ENCODE measurements at places on chromosomes 12 and 14.

DNA sequence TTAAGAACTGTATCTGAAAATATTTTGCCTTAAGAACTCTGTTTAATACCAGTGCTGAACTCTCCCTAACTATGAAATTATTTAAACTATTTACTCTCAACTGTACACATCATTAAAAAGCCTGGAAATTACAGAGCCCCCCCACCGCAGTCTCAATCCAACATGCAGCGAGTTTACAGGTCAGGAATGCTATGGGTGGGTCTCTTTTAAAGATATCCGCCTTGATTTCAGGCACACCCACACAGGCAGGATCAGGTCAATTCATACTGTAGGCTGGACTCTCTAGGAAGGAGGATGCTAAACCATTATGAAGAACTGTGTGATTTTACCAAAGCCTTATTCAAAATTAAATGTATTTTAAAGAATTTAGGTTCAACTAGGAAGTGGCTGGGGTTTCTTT lies 16.5 kb downstream of the SPTLC2 start:
- no peak for DNase-seq

DNA sequence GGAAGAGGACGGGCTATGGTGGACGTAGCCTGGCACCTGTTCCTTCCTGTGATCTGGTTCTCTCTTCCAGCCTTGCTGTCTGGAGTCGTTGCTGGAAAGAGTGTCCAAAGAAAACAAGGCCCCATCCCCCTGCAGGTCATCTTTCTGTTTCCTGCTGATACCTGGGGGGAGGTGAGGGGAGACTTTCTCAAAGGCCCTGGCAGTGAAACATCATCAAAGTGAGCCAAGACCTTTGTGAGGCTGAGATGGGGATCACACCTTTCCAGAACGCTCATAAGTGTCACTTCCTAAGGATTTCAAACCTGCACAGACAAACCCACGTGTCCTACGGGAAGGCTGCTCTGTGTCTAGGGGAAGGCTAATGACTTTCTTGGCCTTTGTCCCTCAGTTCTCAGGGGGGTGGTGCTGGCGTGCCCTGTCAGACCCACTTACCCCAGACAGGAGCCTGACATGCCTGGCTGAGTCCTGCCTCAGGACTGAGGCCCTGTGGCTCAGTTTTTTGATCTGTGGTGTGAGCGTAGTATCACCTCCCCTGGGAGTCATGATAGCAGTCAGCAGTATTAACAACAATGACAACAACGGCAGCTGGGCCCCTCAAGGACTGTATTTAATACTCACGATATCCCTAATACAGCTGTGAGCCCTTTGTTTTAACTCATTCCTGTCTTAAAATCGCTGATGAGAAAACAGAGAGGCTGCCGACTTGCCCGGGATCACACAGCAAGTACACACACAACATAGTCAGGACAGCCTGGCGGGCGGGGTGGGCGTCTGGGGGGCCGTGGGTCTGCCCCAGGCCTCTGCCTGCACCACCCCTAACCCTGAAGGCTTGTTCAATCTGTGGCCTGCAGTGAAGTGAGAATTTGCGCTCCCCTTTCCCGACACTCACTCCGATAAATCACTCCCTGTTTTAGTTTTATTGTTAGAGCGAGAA lies 235.2 kb downstream of the SLC41A2 start:
- DNase-seq, result no peak

GRCh38 chr14:89226801-89227495 lies 190.1 kb downstream of the FOXN3 start:
- DNase-seq, result no peak

DNA sequence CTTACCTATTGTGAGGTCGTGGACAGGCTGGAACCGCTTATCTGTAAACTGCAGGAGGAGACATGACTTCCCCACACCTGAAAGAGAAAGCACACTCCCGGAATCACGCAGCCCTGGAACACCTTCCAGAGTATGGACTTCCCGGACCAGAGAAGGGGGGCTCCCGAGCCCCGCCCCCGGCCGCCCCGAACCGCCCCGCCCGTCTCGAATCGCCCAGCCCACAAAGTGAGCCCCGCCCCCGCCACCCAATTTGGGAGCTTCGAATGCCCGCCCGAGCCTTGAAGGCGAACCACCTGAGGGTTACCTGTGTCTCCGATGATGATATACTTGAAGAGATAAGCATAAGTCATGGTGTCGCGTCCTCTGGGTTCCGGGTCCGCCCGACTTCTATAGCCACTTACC lies 235 bp downstream of the RAB2B start:
- peak; percentile 86 for DNase-seq

DNA sequence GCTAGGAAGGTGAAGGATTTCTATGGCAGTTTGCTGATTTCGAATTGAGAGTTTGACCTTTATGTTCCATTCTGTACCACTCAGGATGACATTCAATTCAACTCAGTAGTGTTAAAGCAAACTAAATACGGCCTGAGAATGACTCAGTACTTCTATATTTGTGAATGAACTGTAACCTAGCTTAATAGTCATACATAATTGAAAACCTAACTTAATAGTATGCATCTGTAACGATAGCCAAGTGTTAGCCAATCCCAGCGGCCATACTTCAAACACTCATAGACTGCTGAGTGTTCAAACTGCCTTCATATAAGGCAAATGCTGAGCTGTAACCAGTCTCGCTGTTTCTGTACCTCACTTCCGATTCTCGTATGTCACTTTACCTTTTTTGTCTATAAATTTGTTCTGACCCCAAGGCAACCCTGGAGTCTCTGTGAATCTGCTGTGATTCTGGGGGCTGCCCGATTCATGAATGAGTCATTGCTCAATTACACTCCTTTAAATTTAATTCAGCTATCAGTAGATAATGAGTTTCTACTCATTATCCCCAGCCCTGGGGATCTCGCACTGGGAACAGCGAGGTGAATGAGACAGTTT lies 98.5 kb upstream of the SLC24A4 start:
- DNase-seq, result no peak

DNA sequence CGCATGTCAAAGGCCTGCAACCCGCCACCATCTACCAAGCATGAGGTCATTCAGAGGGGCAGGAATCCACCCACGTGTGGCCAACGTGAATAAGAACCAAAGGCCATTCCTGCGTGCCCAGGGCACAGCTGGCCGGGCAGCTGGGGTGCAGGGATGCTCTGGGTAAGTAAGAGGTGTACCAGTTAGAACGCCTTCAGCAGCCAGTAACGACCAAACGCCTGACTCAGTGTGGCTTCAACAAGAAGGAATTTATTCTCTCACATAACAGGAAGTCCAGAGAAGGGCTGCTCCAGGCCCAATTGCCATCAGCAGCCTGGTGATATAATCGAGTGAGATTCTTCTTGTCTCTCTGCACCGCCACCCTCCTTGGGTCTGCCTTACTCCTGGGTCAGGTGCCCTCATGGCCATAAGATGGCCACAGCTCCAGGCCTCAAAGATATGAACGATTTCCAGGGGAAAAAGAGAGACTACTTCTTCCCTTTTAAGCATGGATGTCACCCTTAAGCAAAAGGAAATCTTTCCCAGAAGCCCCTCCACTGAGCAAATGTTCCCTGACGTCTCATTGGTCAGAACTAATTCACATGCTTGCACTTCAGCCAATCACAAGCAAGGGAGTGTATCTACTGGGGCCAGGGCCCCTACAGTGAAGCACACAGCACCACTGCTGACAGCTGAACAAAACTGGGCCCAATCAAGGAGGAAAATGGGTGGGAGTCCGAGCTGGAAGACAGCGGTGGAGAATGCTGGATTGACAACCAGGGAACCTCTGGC lies 7.3 kb downstream of the TTC7B start:
- DNase-seq, result no peak

DNA sequence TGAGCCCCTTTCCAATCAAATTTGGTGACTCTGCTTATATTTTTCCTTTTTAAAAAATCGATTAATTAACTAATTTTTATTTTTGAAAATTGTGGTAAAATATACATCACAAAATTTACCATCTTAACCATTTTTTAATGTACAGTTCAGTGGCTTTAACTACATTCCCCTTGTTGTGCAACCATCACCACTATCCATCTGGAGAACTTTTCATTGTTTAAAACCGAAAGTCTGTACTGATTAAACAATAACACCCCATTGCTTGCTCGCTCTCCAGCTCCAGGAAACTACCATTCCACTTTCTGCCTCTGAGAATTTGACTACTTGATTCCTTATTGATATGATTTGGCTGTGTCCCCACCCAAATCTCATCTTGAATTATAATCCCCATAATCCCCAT lies 283.4 kb downstream of the C12orf75 start:
- no peak for DNase-seq

DNA sequence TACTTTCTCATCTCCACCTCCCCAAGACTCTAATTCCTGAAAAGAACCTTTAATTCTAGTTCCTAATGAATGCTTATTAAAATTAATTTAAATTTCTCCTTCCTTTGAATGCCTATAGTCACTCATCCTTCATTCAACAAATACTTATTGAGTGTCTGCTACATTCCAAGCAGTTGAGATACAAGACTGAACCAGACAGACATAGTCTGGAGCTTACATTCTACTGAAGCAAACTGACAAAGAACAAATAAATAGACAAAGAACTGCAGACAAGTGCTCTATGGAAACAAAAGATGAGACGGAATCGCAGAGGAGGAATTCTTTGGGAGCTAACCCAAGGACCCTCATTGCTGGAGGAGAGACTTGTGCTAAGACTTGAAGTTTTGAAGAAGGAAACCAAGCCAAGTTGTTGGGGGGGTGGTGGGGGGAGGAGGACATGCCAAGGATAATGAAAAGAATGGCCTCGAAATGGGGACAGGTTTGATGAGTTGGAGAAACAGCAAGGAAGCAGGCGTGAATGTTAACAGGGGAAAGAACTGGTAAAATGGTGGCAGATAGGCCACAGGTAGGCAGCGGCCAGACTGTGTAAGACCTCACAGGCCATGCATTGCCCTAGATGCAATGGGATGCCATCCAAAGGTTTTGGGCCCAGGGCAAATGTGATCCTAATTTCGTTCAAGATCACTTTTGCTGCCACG lies 9.7 kb upstream of the TDG start:
- no peak for DNase-seq

- DNase-seq, result no peak
These were observed at the start of gene A2ML1 for GRCh38 chr12:8822298-8822697. Gene A2ML1, plus strand, starts transcription at chr12:8822621. Its CDS starts 31 bp downstream, at chr12:8822652.

- no peak for DNase-seq
These were observed 41.9 kb downstream of the BEGAIN start for GRCh38 chr14:100545359-100545758.

- DNase-seq, result no peak
These were observed 226.8 kb upstream of the ALG10 start for GRCh38 chr12:33795536-33795935.

DNA sequence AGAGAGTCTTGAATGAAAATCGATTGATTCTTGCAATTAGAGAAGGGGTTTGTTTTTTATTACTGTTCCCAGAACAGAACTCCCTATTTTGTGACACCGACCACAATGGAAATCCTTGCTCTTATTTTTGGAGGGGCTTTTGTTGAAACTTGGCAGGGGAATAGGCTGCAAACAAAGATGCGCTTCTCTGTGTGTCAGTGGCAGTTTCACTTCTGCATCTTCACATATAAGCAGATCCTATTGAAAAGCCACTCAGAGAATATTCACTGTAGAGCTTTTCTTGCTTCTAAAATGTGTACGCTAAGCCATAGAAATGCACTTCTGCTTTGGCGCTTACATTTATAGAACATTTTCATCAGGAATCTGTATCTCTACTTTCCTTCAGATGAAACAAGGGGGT lies 1822.4 kb upstream of the SEL1L start:
- DNase-seq, result no peak

DNA sequence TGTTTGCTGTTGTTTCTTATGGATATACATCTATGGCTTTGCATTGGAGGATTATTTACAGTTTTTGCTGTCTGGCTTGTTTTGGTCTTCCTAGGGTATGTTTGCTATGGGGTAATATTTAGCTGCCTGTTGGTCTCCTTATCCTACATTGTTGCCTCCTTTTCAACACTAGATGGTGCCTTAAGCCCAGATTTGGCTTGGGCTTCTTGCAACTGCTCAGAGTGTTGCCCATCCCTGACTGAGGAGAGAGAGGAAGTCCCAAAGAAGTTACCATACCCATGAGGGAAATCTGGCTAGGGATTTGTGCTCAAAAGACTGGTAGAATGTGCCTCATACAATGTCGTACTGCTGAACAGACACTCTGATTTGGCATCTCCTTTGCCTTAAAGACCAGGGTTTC lies 94.6 kb upstream of the MUCL1 start:
- DNase-seq, result no peak

GRCh38 chr12:3720772-3721171 lies 32.1 kb downstream of the CRACR2A start:
- no peak for DNase-seq

GRCh38 chr12:111462210-111462769 lies 56.6 kb downstream of the SH2B3 start:
- no peak for DNase-seq

GRCh38 chr12:8475508-8476203 lies 19.9 kb downstream of the CLEC6A start:
- no peak for DNase-seq

- no peak for DNase-seq
These were observed 190.4 kb downstream of the PPM1H start for GRCh38 chr12:62744551-62744950.

DNA sequence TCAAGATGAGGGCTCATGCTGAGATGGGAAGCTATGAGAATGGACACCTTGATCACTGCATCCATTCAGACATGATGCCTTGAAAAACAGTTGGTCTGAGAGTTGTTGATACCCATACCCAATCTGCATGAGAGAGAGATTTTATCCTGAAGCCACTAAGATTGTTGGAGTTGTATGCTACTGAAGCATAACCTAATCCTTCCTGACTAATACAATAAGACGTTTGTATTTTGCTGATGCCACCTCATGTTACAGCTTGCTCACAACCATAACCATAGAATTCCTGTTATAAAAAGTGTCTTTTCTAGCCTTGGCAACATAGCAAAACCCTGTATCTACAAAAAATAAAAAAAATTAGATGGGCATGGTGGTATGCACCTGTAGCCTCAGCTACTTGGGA lies 12.7 kb upstream of the SERPINA1 start:
- no peak for DNase-seq

DNA sequence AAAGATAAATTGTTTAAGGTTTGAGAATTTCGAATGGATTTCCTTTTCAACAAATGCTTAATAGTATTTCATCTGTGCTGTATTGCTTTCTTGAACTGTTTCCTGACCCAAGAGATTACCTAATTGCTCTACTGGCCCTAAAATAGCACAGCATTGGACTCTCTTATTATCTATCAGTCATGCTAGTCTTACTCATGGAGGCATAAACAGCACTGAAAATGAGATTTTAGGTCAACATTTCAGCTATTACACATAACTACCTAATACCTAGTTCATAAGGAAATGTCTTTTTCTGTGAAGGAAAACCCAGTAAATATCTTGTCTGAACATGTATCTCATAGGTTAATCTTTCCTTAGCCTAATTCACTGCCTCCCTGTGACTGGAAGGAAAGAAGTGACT lies 4.3 kb upstream of the ABCD2 start:
- DNase-seq, result no peak

- peak; percentile 43 for DNase-seq
These were observed 1.8 kb downstream of the COX6A1 start for GRCh38 chr12:120439646-120440247.

DNA sequence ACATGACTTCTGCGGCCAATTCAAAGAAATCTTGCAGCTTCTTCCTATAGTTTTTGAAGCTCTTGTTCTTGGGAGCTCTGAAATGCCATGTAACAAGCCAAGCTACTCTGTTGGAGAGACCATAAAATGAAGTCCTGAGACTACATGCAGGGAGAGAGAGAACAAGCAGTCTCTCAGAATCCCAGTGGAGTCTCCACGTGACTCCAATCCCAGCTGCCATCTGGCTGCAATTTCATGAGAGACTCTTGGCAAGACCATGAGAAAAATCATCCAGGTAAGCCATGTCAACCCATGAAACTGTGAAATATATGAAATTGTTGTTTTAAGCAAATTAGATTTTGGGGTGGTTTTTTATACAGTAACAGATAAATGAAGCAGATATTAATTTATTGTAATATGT lies 54.4 kb downstream of the KLRG1 start:
- no peak for DNase-seq
